CD4-positive, alpha-beta T cell treated with Interleukin-4 for 1 hour (primary cell): ENCODE measurements at places on chromosomes 1 and 21.

DNA sequence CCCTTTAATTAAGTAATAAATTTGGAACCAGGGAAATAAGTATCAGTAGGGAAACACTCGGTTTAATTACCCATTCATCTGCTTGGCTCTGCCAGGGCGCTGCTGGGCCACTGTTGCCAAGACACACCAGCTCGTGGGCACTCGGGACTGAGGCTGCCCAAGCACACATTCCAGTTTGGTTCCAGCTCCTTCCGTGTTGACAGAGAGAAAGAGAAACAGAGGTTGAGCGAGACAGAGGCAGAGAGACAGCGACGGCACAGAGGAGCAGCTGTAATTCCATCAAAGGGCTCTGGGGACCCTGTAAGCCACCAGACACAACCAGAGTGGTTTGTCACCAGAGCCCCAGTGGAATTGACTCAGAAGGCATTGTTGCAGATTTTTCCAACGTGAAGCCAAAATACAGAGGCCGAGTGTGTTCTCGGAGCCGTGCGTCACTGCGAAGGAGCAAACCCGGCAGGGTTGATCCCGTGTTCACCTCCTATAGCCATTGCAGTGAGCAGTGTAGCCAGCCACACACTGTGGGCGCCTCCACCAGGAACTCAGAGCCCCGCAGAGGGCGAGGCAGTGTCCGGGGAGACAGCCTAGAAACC, 33.5 kb downstream of the SYF2 start:
- DNase-seq, result no peak

- DNase-seq, result no peak
Observed at GRCh38 chr1:201002510-201002909, 21.0 kb downstream of the KIF21B start.

DNA sequence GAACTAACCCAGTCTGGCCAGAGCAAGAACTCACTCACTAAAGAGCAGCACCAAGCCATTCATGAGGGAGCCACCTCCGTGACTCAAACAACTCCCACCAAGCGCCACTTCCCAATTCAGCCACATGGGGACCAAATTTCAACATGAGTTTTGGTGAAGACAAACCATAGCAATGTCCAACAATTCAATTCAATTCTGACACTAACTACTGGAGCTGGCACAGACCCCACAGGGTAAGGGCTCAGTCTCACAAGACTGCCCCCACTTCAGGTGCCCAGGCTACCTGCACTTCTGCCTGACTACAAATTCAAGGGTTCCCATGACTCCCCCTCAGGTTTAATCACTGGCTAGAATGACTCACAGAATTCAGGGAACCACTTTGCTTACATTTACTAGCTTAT, 48.8 kb upstream of the RAP1A start:
- DNase-seq, result peak; percentile 42

GRCh38 chr1:244154872-244155531, 103.9 kb downstream of the ZBTB18 start:
- no peak for DNase-seq

DNA sequence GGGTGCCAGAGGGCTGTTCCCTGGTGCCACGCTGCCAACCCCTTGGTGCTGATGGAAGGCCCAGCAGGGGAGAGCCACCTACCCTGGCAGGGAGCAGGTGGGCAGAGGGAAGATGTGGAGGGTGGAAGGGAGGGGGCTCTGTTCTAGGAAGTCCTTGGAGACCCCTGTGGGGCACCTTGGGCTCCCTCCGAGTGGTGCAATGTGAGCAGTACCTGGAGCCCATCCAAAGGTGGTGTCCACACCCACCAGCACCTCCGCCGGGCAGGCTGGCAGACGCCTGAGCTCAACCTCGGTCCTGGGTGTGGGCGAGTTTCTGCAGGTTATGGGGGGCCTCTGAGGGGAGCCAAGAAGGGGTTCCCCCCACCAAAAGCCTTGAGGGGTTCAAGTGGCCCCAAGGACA, 11.3 kb upstream of the DNMT3L start:
- no peak for DNase-seq

DNA sequence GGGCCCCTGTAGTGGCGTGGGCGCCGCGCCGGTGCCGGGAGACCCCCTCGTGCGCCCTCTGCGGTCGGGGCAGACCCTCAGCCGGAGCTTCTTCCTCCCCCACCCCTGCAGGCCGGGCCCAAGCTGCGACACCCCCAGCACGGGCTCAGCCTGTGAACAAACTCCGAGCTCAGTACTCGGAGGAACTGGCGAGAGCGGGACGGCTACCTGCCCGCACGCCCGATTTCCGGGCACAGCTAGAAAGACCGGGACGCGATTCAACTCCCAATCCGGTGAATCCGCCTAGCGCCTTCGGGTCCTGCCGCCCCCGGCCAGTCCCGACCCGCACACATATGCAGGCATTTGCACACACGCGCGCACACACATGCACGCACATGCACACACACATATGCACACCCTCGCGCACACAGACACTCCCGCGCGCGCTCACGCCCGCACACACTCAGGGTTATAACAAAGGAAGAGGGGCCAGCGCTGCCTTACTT, 580 bp upstream of the BLACAT1 start:
- DNase-seq, result no peak

DNA sequence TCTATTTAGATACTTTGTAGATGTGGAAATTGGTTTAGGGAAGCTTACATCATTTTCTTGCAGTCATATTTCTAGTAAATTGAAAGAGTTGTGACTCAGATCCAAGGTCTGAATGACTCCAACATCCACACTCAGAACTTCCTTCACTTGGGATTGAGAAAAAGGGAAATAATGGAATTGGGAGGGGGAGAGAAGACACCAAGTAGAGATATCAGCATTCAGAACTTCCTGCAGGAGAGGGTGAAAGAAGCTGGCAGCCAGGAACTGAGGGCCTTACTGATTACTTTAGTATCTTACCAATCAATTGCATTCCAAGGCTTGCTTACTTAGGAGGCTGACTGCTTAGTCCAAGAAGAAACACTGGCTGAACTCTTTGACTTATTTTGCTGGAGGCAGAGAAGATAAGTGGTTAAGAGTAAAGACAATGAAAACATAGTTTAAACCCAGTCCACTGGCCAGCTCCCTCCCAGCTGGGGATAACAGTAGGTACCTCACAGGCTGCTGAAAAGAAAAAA, 21.7 kb downstream of the APP start:
- DNase-seq, result no peak

- DNase-seq, result no peak
Observed at GRCh38 chr1:245375789-245376460, 221.1 kb downstream of the KIF26B start.

GRCh38 chr1:30889511-30889910, 19.0 kb downstream of the SDC3 start:
- DNase-seq, result no peak

GRCh38 chr1:201221201-201221846, 30.7 kb downstream of the IGFN1 start:
- no peak for DNase-seq
